NB4 (cell line): ENCODE measurements at places on chromosomes 12 and 14.

- DNase-seq: no peak
Observed at GRCh38 chr12:780750-781379, 28.5 kb downstream of the WNK1 start.

DNA sequence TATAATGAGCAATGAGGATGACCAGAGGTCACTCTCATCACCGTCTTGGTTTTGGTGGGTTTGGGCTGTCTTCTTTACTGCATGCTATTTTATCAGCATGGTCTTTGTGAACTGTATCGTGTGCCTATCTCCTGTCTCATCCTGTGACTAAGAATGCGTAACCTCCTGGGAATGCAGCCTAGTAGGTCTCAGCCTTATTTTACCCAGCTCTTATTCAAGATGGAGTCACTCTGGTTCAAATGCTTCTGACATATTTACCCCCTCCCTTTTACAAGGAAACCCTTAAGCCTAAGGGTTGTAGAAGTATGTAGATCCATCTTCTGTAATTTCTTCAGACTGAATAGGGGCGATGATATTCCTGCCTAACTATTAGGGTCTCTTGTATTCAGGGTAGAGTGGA, 8.4 kb downstream of the IFI27L1 start:
- DNase-seq: no peak

- DNase-seq: no peak
Observed at GRCh38 chr14:71244341-71244740, 337.1 kb downstream of the PCNX1 start.

- peak; percentile 40 for DNase-seq
Observed at GRCh38 chr14:22282417-22282816, 306.6 kb downstream of the DAD1 start.

DNA sequence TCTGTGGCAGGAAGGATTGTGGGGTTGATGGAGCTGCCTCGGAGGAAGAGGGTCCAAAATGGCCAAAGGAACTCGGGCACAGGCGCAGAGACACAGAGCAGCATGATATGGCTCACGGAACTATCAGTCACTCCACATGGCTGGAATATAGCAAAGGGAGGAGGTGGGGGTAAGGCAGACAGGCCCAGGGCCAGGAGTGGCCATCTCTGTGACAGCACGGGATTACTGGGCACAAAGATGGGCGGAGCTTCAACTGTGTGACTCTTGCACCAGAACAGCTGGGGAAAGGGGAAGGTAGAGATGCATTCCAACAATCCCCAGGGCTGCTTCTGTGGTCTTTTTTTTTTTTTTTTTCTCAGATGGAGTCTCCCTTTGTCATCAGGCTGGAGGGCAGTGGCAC, 24.8 kb upstream of the EML1 start:
- peak; percentile 27 for DNase-seq

- no peak for DNase-seq
Observed at GRCh38 chr14:76597387-76597786, 163.9 kb upstream of the VASH1 start.

- no peak for DNase-seq
Observed at GRCh38 chr12:39503439-39503838, 60.5 kb upstream of the KIF21A start.
